ENCODE measurements at places on chromosomes 5 and 9. TPM values are rescaled to one million over a fixed set of nuclear protein-coding genes. Genes with fewer than 3 reads are reported as not detected.

Gene PLCXD3
- total RNA-seq, result 39.6 TPM

Gene TAS2R1
- total RNA-seq, result not detected

Gene MRPL36
- total RNA-seq, result 47.3 TPM

Gene TMEFF1
- total RNA-seq, result 0.35 TPM

Gene SOHLH1
- not detected for total RNA-seq

Gene RNF208
- 15.6 TPM for total RNA-seq

Gene KDM4C
- 18.1 TPM for total RNA-seq

Gene TAF11L5
- not detected for total RNA-seq

Gene ECM2
- total RNA-seq, result 14.4 TPM

Gene SV2C
- 0.06 TPM for total RNA-seq

Gene TLX3
- not detected for total RNA-seq

Gene TMEM174
- total RNA-seq, result not detected

Gene NTRK2
- 20.6 TPM for total RNA-seq

Gene ASTN2
- total RNA-seq, result 31.3 TPM

All from left cardiac atrium (tissue), 4 donors.